Activated naive CD8-positive, alpha-beta T cell treated with anti-CD3 and anti-CD28 coated beads for 36 hours (primary cell): ENCODE measurements at places on chromosomes 7 and 10. TPM values are rescaled to one million over a fixed set of nuclear protein-coding genes. Genes with fewer than 3 reads are reported as not detected.

GCK gene
- total RNA-seq = 2.5 TPM

DPY19L1 gene
- total RNA-seq = 5.3 TPM

SPDYE2B gene
- not detected for total RNA-seq

ABCA13 gene
- total RNA-seq = 0.04 TPM

CALCR gene
- total RNA-seq = not detected

CYP2E1 gene
- total RNA-seq = not detected

PRRT4 gene
- total RNA-seq = 0.27 TPM

HYAL4 gene
- total RNA-seq = not detected

CPVL gene
- not detected for total RNA-seq

ZNF735 gene
- total RNA-seq = not detected

MCM10 gene
- 91.2 TPM for total RNA-seq

MACROH2A2 gene
- total RNA-seq = 4.8 TPM

NME8 gene
- total RNA-seq = not detected

BICC1 gene
- total RNA-seq = not detected

ODAD2 gene
- 0.56 TPM for total RNA-seq

RPEL1 gene
- 0.10 TPM for total RNA-seq

CALML5 gene
- total RNA-seq = not detected

PPP1R9A gene
- 0.08 TPM for total RNA-seq

FLNC gene
- total RNA-seq = 0.23 TPM

PDE1C gene
- total RNA-seq = not detected

MLXIPL gene
- not detected for total RNA-seq

RNF148 gene
- total RNA-seq = not detected
